Stimulated activated CD4-positive, alpha-beta T cell treated with anti-CD3 and anti-CD28 coated beads, Interleukin-1b, Interleukin-23, amount 100 ng/mL, for 1 hour (primary cell): ENCODE measurements at places on chromosomes 6 and 20.

GRCh38 chr6:31837369-31838113 is 10.0 kb downstream of the HSPA1B start:
- DNase-seq: no peak

GRCh38 chr20:2698912-2699311 is 6.3 kb downstream of the EBF4 start:
- DNase-seq: no peak

- no peak for DNase-seq
These were observed 35.9 kb downstream of the SRC start for GRCh38 chr20:37381621-37382471.

- DNase-seq: no peak
These were observed 621.9 kb upstream of the CITED2 start for GRCh38 chr6:139996253-139996834.

DNA sequence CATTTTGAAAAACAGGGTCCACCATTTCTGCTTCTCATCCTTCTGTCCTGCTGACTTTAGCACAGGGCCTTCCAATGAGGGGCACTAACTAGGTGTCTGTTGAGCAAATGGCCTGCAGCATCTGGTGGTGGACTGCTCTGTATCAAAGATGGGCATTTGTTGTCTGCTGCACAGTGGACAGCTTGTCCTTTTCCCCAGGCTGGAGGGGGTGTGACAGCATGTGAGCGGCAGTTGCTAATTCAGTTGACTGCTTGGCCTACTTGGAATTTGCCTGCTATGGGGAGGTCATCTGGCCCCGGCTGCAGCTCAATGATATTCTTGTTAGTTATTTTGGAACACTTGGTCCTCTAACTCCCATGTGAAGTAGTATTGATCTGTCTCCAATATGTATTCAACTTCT is 93.7 kb downstream of the SH3BGRL2 start:
- no peak for DNase-seq

- no peak for DNase-seq
These were observed 497.7 kb upstream of the MARCKS start for GRCh38 chr6:113359155-113360140.
